ENCODE measurements at places on chromosomes 12 and 14. TPM values are rescaled to one million over a fixed set of nuclear protein-coding genes. Genes with fewer than 3 reads are reported as not detected.

The OVCH1 gene
- 0.07 TPM for total RNA-seq

The PLEKHG3 gene
- total RNA-seq: 13.5 TPM

The TMEM229B gene
- 2.5 TPM for total RNA-seq

The KLRB1 gene
- total RNA-seq: not detected

The SCN8A gene
- total RNA-seq: 19.2 TPM

The SLC17A8 gene
- not detected for total RNA-seq

The BCDIN3D gene
- total RNA-seq: 4.2 TPM

The IQSEC3 gene
- 0.17 TPM for total RNA-seq

Data from smooth muscle cell of the pulmonary artery (primary cell).